ENCODE measurements at places on chromosomes 1 and 21.

DNA sequence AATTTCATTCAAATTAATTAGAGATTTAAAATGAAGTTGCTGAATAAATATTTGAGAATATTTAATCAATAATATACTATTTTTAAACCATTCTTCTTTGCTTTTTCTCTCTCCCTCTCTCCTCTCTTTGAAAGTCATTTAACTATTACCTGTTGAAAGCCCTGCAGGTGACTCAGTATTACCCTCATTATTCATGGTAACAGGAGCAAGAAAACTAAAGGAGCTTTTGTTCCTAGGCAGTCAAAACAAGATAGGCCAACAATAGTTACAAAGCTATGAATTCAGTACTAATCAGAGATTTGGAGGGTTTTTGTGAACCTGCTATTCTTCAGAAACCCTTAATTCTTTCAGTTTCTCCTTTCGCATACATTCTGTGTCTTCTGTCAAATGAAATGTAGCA, 721.3 kb upstream of the NCAM2 start:
- no peak overlapping the region for H3K4me3 ChIP-seq
- no peaks in the 10 kb centered on the region for H3K27me3 ChIP-seq
- no peak for DNase-seq
- no peaks in the 10 kb centered on the region for H3K4me1 ChIP-seq
- H3K27ac ChIP-seq: no peak overlapping the region

- H3K4me3 ChIP-seq: no peak overlapping the region
- no peak for DNase-seq
- no peaks in the 10 kb centered on the region for H3K27me3 ChIP-seq
Observed at GRCh38 chr1:150970808-150971582, 3.6 kb downstream of the CERS2 start.

DNA sequence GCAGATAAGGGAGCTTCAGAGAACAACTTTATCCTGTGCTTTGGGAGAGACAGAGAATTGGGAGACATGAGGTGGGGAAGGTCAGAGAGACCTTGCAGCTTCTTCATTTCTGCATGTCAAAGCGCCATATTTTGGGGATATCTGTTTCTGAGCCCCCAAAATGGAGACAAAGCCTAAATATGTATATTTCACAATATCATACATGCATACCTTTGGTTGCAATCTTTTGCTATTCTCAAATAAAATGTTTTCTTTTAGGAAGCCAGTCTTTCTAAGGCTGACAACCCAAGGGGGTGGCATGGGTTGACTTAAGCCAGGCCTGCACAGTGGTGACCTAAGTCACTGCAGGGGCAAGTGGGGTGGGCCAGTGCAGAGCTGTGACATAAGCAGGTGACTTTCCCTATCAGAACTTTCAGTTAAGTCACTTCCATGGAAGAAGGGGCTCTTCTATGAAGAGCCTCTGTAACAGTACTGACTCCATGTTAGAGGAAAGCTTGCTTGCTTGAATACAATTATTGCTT, 13.9 kb upstream of the MRPL55 start:
- no peaks in the 10 kb centered on the region for H3K36me3 ChIP-seq
- DNase-seq: no peak
- no peaks in the 10 kb centered on the region for H3K4me1 ChIP-seq
- H3K27me3 ChIP-seq: peaks cover 2% of the 10 kb centered on the region
- H3K27ac ChIP-seq: no peak overlapping the region

- no peak overlapping the region for H3K4me3 ChIP-seq
- no peak overlapping the region for H3K27ac ChIP-seq
- no peak for DNase-seq
- no peaks in the 10 kb centered on the region for H3K4me1 ChIP-seq
Observed at GRCh38 chr1:178513278-178513983, 522 bp downstream of the TEX35 start.

GRCh38 chr1:62280150-62280549, 39.1 kb downstream of the KANK4 start:
- no peak overlapping the region for H3K4me3 ChIP-seq
- DNase-seq: no peak
- no peaks in the 10 kb centered on the region for H3K4me1 ChIP-seq
- H3K36me3 ChIP-seq: no peaks in the 10 kb centered on the region

DNA sequence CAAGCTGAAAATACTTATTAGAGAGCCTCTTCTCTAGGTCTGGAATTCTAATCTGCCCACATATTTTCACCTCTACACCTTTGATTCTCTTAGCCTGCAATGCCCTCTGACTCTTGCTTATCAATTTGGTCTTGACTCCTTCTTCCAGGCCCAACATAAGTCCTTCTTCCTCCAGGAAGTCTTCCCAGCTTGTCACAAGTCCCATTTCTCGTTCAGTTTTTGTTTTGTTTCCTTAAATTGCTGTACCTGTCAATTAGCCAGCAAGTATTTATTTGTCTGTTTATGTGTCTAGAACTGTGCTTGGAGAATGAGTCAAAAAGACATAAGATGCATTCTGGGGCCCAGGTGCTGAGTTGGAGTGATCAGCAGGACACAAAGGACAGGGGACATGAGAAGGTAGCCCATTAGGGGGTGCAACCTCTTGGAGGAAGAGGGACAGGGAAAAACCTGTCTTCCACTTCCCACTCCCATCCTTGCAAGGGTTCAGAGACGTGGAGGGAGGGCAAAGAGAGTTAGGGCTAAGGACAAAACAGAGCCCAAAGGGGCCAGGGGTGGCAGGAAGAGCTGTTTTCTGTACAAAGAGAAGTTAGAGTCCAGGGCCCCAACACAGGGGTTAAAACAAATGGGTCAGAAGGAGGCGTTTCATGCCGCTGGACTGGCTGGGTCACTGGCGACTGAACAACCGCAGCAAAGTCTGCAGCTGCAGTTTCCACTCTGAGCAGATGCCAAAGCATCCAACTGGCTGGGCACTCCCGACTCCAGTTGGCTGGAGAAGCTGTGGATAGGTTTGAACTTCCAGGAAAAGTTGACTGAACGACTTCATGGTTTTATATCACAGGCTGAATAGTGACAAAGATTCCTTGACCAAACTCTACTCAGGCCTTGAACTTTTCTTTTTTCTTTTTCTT, 10.7 kb upstream of the CNR2 start:
- no peak overlapping the region for H3K27ac ChIP-seq
- H3K27me3 ChIP-seq: peaks cover 2% of the 10 kb centered on the region
- no peaks in the 10 kb centered on the region for H3K36me3 ChIP-seq
- H3K4me3 ChIP-seq: no peak overlapping the region
- H3K4me1 ChIP-seq: peaks cover 3% of the 10 kb centered on the region
- DNase-seq: no peak

- DNase-seq: no peak
- H3K36me3 ChIP-seq: no peaks in the 10 kb centered on the region
- no peak overlapping the region for H3K27ac ChIP-seq
Observed at GRCh38 chr1:211623515-211623914, 44.6 kb upstream of the SLC30A1 start.

- no peak overlapping the region for H3K4me3 ChIP-seq
- H3K27me3 ChIP-seq: no peaks in the 10 kb centered on the region
- DNase-seq: no peak
- H3K27ac ChIP-seq: no peak overlapping the region
- H3K4me1 ChIP-seq: no peaks in the 10 kb centered on the region
- H3K36me3 ChIP-seq: no peaks in the 10 kb centered on the region
Observed at GRCh38 chr1:95889400-95889799, 655.4 kb downstream of the RWDD3 start.

DNA sequence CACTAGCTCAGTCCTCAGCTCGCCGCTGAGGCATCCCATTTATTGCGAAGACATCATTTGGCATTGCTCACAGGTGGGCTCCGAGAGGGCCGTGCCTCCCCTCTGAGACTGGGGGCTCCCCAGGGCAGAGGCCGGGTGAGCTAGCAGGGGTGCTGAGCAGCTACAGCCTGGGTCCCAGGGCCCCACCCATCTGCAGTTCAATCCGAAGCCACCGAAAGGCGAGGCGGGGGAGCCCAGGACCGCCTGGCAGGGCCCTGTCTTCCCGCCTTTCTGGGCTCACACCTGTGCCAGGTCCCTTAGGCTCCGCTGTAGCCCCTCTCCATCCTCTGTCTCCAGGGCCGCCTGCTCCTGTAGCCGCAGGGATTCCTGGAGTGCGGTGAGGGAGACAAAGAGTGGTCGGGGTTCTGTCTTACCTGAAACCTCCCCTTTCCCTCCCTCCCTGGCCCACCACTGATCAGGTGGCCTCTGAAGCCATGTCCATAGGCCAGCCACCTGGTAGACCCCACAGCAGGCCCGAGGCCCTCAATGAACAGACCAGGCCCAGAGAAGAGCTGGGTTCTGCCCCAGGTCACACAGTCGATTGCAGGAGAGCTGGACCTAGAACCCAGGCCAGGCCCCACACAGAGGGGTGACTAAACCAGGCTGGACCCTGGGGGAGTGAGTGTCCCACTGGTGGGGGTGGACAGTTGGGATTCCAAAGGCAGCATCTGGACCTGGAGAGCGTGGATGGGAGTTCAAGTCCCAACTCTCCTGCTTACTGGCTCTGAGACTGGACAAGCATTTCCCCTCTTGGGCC, 18.1 kb upstream of the NBPF1 start:
- no peaks in the 10 kb centered on the region for H3K27me3 ChIP-seq
- H3K27ac ChIP-seq: no peak overlapping the region
- DNase-seq: peak; percentile 8
- peaks cover 75% of the 10 kb centered on the region for H3K36me3 ChIP-seq
- no peak overlapping the region for H3K4me3 ChIP-seq

GRCh38 chr1:6438047-6438525, 13.5 kb downstream of the ESPN start:
- peak; percentile 69 for DNase-seq
- no peak overlapping the region for H3K4me3 ChIP-seq
- H3K4me1 ChIP-seq: peaks cover 10% of the 10 kb centered on the region
- peaks cover 4% of the 10 kb centered on the region for H3K27me3 ChIP-seq

DNA sequence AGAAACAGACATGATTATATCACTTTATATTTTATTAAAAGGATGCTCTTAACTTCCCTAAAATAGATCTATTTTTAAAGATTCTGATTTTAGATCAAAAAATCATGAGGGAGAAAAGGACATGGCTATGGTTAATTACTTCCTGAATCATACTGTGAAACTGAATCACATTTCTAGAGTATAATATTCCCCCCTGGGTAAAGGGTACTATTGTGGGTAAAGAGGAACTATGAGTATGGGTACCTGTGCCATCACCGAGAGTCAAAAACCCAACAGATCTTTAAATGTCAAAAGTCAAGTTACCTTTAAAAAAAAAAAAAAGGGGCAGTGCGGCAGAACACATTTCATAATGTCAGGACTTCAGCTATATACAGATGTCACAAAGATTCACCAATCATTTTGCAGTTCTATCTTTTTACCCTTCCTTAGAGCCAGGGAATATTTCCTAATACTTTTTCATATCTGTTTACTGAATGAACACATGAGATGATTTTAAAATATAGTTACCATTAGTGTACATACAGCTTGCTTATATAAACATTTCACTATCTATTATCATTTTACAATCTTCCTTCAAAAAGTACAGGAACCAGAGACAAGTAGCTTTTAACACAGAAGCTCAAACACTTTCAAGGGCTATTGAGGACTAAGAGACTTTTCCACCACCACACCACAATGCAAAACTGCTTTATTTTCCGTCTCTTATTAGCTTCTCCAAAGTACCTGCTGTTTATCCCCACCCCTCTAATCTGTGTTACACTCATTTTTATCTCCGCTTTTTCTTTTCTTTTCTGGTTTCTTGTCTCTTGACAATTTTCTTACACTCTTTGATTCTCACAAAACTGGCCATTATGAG, 45.0 kb downstream of the EVI5 start:
- H3K27ac ChIP-seq: no peak overlapping the region
- H3K4me1 ChIP-seq: no peaks in the 10 kb centered on the region
- no peaks in the 10 kb centered on the region for H3K36me3 ChIP-seq

DNA sequence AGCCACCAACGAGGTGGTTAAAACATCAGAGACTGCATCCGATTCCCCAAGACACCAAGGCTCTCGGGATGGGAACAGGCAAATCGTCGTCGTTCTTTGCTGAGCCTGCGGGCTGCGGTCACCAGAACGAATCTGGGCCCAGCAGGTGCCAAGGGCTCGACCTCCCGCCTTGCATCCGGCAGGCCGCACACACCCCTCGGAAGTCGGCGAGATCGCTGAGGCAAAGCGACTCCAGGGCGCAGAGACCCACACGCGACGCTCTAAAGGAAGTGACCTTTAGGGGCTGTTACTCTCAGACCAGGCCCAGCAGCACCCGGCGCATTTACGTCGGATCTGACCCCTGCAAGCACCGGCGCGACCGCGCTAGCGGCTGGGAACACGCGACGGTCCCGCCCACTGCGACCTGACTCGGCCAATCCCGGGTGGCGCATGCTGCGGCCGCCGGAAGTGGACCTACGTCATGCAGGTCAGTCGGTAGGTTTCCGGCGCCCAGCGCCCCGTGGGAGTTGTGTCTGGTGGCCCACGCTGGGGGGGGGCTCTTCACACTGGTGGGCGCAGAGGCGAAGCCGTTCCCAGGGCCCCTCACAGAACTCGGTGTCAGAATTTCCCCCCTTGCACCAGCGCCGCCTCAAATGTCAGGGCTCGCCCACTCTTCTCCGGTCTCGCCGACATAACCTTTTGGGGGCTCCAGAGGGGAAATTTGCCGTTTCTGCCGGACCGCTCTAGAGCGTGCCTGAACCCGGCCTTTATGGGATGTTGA, 7.5 kb upstream of the PARK7 start:
- H3K27me3 ChIP-seq: no peaks in the 10 kb centered on the region
- DNase-seq: peak; percentile 93
- H3K4me1 ChIP-seq: peaks cover 52% of the 10 kb centered on the region
- peak overlapping the region; percentile 73 for H3K4me3 ChIP-seq

DNA sequence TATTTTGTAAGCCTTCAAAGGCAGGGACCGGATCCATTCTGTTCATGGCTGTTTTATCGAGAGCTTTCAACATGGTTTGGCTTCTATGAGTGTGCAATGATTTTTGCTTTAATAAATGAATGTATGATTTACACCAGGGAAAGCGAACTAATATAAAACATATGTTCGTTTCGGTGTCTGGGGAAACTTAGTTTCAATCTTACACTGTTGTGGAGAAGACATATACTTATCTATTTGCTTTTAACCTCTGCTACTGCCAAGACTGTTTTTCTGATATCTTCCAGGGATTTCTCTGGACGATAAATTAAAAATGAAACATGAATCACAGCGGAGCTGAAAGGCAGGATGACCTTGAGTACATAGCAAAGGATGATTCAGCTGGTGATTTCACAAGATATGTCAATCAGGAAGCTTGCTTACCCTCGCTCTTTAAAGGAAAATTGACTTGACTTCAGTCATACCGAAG, 14.7 kb upstream of the CYYR1 start:
- no peak overlapping the region for H3K27ac ChIP-seq
- H3K36me3 ChIP-seq: no peaks in the 10 kb centered on the region

- no peak overlapping the region for H3K27ac ChIP-seq
- H3K36me3 ChIP-seq: no peaks in the 10 kb centered on the region
- H3K27me3 ChIP-seq: peaks cover 37% of the 10 kb centered on the region
- peaks cover 12% of the 10 kb centered on the region for H3K4me1 ChIP-seq
Observed at GRCh38 chr21:36710729-36711048, 11.8 kb downstream of the SIM2 start.

DNA sequence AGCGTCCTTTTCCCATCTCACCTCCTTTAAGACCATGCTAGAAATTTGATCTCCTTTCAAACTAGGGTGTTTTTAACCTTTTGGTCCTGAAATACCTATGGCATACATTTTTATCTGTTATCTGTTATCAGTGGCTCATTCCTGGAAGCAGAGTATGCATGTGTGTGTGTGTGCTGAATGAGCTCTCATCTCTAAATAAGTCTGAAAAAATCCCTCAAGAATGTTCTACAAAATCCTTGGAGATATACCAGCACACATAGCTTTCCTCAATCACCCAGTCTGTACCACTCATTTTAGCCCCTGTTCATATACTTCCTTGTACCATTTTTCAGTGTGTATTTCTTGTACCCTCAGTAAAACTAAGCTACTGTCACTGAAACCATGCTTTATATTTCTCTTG, 6.0 kb upstream of the DARS2 start:
- H3K4me1 ChIP-seq: peaks cover 8% of the 10 kb centered on the region
- no peak overlapping the region for H3K4me3 ChIP-seq
